Activated T-helper 2 cell treated with anti-CD3 and anti-CD28 coated beads, Interferon-gamma antibody, Interleukin-2, Interleukin-4, amounts not matched to agents 10 μg/mL and 5 μg/mL and 100 μg/mL, durations not matched to agents 14 hours and 24 hours and 36 hours (primary cell): ENCODE measurements at places on chromosomes 2 and 18. TPM values are rescaled to one million over a fixed set of nuclear protein-coding genes. Genes with fewer than 3 reads are reported as not detected.

Gene SFXN5
- 18.4 and 18.5 TPM in 2 replicates for total RNA-seq

Gene DARS1
- 179 and 183 TPM in 2 replicates for total RNA-seq

Gene MREG
- 15.3 and 15.7 TPM in 2 replicates for total RNA-seq

Gene NPHP1
- total RNA-seq, result 1.0 and 2.2 TPM in 2 replicates
